ENCODE measurements at places on chromosomes 6 and 20.

- no peak for DNase-seq
These were observed 2.8 kb downstream of the SNRPB2 start for GRCh38 chr20:16732506-16733152.

GRCh38 chr6:18823782-18824386 is 436.7 kb downstream of the RNF144B start:
- no peak for DNase-seq

DNA sequence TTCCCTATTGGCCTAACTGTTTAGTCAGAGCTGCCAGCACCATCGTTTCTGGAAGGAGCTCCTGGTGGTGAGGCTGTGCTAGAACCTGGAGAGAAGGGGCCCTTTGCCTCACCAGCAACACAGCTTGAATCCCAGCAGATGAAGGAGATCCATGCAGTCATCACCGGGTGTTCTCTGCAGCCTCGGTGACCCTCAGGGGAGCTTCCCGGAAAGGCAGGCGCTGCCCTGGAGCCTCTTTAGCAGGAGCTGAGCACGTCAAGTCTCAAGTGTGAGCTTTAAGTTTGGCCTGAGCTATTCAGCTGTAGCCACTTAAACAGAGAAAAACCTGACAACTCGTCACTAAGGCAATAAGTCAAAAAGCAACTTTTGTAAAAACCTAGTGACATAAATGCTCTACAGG is 181.2 kb upstream of the FOXQ1 start:
- no peak for DNase-seq

DNA sequence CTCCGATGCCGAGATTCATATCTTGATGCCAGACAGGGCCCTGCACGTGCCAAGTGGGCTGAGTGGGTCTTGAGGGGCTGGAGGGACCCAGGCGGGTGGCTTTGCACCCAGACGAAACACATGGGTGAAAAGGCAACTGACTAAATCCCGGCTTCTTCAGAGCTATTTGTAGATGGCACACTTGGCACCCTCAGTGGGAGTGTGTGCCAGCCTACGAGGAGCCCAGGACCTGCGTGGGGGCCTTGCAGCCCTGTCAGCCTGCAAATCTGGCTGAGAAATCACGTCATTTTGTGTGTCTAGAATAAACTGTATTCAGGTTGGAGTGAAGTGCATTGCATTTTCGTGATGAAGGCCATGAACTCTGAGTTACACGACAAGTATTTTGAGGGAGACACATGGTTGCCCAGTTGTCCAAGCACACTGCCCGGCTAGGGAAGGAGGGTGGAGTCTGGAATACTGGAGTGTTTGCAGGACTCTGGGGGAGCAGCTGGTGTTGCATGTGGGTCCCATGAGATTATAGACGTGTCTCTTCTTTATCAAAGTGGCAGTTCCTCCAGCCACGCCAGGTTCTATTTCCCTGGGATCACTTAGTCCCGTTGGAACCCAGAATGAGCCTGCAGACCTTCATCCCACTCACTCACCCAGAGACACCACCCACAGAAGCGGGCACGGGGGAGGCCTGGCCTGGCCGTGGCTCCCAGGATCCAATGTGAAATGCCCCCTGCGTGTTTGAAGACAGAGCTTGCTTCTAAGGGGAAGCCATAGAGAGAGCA is 60.2 kb downstream of the DLL1 start:
- DNase-seq: no peak

GRCh38 chr6:82766476-82766875 is 299.2 kb downstream of the UBE3D start:
- DNase-seq: no peak

GRCh38 chr6:138882369-138883017 is 86.6 kb downstream of the ECT2L start:
- DNase-seq: no peak

DNA sequence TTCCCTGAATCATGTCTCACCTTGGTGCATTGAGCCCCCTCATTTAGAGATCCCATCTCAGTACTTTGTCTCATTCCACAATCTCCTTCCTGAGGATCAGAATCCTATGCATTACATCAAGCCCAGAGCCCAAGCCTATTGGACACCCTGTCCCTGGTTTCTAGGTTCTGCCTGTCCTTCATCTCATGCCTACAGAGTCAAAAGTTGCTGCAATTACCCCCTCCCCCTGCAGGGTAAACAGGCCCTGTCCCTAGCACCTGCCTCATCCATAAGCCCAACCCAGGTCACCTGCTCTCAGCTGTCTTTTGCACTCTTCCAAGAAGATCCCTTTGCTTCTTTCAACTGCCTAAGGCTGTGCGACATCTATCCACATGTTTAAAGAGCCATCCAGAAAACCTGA is 93.9 kb downstream of the SPTLC3 start:
- DNase-seq: no peak

DNA sequence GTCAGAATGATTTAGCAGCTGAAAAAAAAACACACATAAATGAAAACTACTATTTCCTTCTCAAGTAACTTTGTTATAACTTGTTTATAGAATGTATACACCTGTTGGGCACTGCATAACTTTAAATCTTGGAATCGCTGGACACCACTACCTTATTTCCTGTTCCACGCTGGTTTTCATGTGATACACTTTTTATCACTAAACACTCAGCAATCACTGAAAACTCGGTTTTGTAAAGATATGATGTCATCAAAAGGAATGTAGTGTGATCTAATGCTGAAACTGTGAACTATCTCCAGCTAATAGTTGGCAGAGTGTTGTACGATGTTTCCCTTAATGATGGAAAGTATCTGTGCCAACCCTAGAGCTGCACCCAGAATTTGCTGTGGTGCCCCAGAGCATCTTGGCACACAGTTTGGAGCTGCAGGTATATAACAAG is 127.9 kb downstream of the BACH2 start:
- peak; percentile 24 for DNase-seq

DNA sequence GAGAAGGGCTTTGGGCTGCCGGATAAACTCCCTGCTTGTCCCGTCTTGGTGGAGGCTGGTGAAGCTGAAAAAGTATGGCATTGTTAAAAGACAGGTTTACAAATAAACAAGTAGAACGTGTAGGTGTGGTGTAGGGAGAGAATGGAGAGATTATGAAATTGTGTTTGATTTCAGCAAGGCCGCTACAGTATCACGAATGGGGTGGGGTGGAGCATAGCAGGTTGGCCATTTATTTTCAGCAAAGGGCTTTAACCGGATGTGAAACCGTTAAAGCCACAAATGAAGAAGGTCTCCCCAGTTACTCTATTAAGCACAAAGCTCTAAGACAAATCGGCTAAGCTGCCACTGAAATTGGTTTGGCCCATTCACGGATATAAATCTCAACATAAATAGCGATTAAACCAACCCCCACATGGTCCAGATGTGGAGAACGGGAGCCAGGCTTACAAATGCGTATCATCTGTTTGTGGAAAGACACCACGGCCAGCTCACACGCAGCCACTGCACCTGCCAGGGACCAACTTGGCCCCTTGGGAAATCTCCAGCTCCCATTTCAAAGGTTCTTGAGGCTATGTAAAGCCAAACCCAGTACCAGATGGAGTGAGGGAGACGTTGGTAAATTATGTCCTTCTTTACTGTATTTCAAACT is 94.0 kb downstream of the ZMYND8 start:
- no peak for DNase-seq

DNA sequence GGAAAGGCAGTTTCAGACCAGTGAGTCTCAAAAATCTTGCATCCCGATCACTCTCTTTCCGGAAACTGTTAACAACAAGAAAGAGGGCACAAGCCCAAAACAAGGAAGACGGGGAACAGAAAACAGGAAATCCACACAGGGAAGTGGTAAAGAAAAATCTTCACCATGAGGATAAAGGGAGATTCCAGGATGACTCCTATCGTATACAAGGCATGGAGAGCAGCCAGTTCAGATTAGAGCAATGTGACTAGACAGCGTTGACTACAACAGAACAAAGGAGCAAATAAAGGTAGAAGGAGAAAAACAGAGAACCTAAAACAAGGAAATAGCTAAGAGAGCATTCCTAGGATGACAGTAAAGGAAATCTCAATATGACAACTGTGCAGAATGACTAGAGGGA is 26.5 kb downstream of the VNN1 start:
- no peak for DNase-seq

GRCh38 chr6:111291336-111292259 is 191.4 kb downstream of the REV3L start:
- DNase-seq: no peak

DNA sequence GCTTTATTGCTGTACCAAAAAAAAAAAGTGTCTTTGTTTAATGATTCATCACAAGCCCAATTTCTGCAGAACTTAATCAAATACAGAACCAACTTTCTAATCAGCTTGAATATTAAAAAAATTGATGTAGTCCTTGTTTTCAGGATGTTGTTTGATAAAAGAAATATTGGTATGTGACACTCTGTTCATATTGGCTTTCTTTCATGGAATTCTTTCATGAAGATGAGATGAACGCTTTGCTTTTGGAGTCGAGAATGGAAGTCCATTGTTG is 184.3 kb downstream of the ZNF217 start:
- no peak for DNase-seq

DNA sequence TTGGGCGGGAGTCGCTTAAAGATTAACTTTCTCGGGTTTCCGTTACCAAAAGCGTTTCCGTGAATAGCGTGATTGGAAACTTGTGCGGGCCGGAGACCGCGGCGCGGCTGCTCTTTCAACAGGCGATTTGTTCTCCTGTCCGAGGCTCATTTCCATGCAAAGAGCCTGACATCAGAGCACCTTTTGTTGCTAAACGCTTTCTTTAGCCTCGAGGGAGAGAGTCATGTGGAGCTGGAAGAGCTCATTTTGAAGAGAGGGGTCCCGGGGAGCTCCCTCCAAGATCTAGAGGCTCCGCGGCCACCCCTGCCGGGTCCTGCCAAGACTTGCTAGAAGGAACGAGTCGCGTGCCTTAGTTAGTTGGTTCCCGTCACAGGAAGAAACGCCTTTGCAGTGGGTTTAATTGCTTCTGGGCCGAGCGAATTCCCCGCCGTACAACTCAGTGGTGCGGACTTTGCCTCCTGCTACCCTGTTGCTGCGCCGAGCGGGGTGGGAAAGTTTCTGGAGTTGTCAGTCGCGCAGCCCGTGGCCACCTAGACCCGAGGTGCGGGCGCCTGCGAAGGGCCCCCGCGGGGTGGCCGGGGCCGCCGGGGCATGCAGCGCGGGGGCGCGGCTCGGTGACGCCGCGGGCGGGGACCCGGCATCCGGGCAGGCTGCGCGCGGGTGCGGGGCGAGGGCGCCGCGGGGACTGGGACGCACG is at the start of gene SASH1:
Gene SASH1 (plus strand): TSS at position 489 of the 697 bp plus-strand sequence. CDS start 230 bp downstream, outside the sequence.
- peak; percentile 43 for DNase-seq

GRCh38 chr6:105137388-105137787 is 42.4 kb downstream of the POPDC3 start:
- no peak for DNase-seq

DNA sequence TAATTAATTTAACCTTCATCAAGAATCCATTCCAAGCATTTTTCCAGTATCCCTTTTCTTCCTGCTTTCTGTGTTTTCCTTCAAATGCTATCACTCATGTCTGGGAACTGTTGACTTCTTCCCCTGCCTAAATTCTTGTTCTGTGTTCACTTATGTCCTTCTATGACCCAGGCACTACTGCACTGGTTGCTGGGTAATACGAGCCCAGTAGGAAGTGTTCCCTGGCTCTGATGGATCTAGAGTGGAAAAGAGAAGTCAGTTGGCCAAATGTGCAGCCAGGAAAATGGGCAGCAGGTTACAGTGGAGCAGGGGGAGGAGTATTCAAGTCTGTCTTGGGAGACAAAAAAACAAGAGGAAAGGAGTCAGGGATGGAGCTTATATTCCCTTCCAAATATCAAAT is 7.1 kb downstream of the OVOL2 start:
- DNase-seq: no peak

GRCh38 chr20:33059741-33060390 is 6.2 kb downstream of the BPIFB3 start:
- DNase-seq: no peak
